HT1080 (cell line): ENCODE measurements at places on chromosomes 1 and 21. TPM values are rescaled to one million over a fixed set of nuclear protein-coding genes. Genes with fewer than 3 reads are reported as not detected.

GRCh38 chr1:201622353-201622752, 83.4 kb downstream of the NAV1 start:
- DNase-seq = no peak

Gene LDLRAP1
- total RNA-seq = 11.6 and 13.8 TPM in 2 replicates

- no peak for DNase-seq
Measured at GRCh38 chr1:234907940-234908405, 220.7 kb downstream of the TOMM20 start.

- no peak for DNase-seq
Measured at GRCh38 chr1:56904663-56905397, 50.2 kb downstream of the C8A start.

- DNase-seq = no peak
Measured at GRCh38 chr1:177208920-177209319, 38.2 kb downstream of the BRINP2 start.

Gene USP48
- total RNA-seq = 15.9 and 20.1 TPM in 2 replicates

DNA sequence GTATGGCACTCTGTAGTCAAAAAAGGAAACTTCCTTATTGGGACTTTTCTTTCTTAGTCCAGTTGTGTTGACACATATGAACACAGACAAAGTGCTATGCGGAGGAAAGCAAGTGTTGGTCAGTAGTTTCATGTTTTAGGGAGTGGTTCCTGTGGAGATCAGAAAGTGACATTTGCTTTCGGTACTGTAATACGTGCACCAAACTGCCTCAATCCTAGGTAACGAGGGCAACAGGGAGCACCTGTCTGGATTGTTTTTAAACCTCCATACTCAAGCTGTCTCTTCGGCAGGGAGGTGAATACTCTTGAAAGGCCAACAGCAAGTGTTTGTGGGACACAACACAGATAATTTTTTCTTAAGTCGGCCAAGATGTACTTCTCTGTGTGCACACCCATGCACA, 9.1 kb downstream of the RHOU start:
- no peak for DNase-seq

Gene PKN2
- total RNA-seq = 15.9 and 17.5 TPM in 2 replicates
